ENCODE measurements at places on chromosomes 7 and 10.

GRCh38 chr7:138359870-138360559 is 100.0 kb upstream of the TRIM24 start:
- DNase-seq: no peak

- no peak for DNase-seq
These were observed 17.1 kb downstream of the WAPL start for GRCh38 chr10:86504510-86504909.

DNA sequence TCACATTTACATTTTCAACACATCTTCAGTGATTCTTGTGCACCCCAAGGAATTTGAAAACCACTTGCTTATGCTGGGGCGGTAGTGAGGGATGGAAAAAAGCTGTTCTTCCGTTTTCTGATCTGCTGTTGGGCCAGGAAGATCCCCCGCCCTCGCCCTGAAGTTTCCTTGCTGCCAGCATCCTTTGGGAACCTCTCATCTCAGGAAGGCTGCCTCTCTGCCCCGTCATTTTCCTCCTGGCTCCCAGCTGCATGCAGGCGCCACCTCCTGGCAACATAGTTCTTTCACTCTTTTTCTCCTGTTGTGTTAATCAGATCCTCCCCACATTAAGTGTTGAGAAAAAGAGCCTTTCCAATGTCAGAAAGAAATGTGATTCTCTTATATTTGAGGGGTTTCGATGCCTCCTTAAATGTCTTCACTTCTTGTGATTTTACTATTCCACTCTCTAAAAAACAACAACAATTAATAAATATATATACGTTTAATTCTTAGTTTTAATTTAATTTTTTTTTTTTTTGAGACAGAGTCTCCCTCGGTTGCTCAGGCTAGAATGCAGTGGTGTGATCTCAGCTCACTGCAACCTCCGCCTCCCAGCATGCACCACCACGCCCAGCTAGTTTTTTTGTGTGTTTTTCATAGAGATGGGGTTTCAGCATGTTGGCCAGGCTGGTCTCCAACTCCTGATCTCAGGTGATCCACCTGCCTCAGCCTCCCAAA is 122.9 kb downstream of the RALA start:
- DNase-seq: peak; percentile 80

- no peak for DNase-seq
These were observed 52.7 kb downstream of the MET start for GRCh38 chr7:116724560-116725231.

GRCh38 chr7:155202106-155202871 is 95.4 kb upstream of the INSIG1 start:
- DNase-seq: no peak

DNA sequence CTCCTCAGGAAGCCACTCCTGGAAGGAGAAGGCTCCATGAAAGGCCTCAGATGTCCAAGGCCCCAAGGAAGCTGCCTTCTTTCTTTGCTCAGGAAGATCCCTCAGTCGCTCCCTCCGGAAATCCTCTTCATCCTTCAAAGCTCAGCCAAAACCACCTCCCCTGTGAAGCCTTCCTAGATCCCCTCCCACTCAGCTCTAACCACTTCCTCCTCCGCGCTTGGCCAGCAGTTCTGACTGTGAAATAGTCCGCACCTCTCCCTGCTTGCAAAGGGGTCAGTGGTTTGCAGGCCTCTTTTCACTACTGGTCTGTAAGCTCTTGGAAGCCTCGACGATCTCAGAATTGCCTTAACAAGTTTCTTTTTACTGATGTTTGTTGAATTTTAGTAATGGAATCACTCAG is 23.9 kb downstream of the PYROXD2 start:
- no peak for DNase-seq

DNA sequence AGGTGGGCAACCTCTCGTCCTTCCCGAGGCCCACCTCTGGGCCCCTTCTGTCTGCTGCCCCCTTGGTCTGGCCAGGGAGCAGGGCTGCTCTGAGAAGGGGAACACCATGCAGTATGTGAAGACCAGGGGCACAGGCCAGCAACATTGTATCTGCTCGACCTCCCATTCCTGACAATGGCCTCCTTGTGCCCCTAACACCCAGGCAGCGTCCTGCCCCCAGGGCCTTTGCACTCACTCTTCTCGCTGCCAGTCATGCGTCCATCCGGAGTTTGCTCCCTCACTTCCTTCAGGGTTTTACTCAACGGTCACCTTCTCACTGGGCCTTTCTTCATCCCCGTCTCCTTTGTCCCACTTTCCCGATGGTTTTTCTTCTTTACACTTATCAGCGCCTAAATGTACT is 232.9 kb upstream of the GRB10 start:
- no peak for DNase-seq

DNA sequence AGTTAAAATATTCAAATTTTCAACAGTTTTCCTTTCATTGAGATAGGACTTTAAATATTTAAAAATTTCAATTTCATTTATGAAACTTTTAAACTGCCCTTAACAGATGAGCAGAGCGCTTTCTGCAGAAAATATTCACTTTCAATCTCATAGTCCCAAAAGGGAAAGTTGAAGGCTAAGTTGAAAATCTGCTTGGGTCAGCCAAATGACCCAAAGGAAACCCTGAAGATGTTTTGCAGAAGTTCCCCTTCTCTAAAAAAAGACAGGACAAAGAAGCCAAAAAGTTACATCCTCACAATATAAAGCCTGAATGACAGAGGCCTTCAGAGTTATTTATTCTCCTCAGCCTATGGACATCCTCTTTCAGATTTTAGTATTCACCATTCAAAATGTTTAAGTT is 17.6 kb upstream of the SCIN start:
- DNase-seq: no peak

GRCh38 chr10:124972637-124973036 is 30.7 kb downstream of the ZRANB1 start:
- DNase-seq: no peak

- DNase-seq: no peak
These were observed 214.1 kb downstream of the ADK start for GRCh38 chr10:74365109-74365508.

- DNase-seq: no peak
These were observed 239.6 kb downstream of the SKAP2 start for GRCh38 chr7:26624839-26625238.

- no peak for DNase-seq
These were observed 435.2 kb upstream of the ETV1 start for GRCh38 chr7:14424675-14425074.

DNA sequence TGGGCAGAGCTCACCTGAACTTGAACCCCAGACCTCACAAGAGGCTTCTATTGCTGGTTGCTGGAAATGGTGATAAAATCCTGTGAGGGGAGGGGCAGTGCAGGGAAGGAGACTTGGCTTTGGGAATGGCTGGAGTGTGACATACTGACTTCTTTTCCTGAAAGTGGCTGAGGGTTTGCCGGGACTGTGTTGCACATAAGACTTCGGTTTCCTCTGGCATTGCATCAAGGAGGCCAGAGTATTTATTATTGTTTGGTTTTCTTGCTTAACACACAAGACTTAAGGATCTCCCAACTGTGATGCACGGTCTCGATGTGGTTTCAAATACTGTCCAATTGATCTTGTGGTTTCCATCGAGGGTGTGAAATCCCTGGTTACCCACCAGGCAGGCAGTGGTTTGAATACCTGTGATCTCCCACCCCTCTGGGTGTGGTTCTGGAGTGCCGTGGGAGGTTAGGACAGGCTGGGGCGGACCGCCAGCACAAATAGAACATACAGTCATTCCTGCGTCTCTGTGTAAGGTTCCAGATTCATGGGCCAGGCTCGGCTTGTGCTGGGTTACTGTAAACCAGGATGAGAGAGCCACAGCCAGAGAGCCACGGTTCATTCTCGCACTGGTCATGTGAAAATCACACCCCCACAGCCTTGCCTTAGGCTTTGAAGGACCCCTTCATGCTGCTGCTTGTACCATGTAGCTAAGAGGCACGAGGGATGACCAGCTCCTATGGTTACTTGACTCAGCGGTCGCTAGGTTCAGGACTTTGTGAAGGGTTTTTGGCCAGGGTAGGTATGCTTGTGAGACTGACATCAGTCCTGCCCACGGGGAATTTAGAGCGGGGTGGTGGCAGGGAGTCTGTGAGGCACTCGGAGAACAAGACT is 39.2 kb downstream of the WBP1L start:
- no peak for DNase-seq

DNA sequence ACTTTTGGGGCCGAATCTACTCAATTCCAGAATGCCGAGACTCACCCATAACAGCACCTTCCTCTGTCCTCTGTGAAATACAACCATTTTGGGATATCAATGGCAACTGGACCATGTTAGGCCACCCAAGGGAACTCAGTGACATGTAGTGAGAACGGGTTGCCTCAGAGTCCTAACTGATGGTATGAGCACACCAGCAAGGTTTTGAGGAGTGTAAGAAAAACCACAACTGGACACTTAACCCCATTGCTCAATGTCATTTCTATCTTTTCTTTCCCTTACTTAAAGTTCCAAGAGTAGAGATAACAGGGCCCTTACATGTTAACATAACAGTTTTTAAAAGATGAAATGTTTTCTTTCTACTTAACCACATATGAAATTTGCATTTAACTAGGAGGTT is 67.1 kb downstream of the TNS3 start:
- DNase-seq: no peak

DNA sequence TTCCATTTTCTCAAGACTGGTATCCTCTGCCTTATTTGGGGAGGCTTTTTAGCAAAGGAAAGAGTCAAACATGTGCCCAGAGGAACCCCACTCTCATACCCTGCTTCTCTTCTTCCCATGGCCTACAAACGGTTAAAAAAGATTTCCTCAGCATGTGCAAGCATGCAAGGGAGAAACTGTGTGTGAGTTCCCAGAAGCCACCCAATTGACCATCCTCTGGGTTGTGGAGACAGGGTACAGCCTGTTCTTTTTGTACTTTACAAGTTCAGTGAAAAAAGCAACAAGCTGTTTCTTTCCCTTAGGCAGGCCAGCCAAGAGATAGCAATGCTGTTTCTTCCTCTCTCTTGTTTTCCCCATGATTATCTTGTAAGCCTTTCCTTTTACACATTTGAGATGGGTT is 68.8 kb upstream of the MTPN start:
- no peak for DNase-seq

DNA sequence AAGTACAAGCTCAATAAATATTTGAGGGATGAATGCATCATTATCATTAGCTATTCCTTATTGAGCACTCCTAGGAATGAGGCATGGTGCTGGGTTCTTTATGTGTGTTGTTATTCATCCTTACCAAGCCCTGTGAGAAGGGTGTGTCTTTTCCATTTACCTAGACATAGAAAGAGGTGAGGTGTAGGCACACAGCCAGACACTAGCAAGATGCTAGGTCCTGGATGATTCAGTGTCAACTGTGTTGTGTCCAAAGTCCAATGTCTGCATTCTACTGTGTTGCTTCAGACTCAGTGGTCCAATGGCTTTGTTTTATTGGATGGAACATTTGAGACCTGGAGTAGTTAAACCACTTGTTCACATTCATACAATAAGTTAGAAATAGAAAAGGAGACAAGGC is 605.5 kb downstream of the LRMDA start:
- DNase-seq: peak; percentile 14

GRCh38 chr7:52826515-52827265 is 208.7 kb upstream of the POM121L12 start:
- DNase-seq: no peak

- DNase-seq: no peak
These were observed 205.4 kb upstream of the C7orf33 start for GRCh38 chr7:148385009-148385682.
